Activated T-helper 1 cell treated with anti-CD3 and anti-CD28 coated beads, Interleukin-2, amount 50 U/mL, for 16 hours (primary cell): ENCODE measurements at places on chromosomes 13 and 19.

DNA sequence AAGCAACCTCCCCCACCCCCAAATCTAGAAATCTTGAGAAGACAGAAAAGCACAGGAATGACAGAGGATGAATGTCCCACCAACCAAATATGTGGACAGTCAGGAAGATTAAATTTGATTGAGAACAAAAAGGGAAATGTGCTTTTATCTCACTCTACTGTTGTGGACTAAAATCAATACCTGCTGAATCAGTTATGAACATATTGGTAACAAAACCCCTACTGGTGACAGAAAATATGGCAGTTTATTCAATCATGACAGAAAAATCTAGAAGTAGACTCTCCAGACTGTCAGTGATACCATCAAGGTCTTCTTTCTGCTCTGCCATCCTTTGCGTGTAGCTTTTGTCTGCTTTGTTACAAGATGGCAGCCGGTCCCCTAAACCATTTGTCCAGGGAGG lies 35.2 kb downstream of the FAM216B start:
- DNase-seq, result no peak

DNA sequence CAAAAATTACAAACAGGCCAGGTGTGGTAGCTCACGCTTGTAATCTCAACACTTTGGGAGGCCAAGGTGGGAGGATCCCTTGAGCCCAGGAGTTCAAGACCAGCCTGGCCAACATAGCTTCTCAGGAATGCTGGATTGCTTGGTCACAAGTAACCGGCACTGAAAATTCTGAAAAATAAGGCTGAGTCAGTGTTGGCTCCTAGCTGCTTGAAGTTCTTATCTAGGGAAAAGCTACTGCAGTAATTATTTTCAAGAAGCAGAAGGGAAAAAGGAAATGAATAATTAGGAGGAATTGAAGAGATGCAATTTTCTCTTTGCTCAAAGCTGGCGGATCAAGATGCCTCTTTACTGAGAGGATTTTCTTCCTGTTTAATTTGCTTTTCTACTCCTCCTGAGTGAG lies 75.0 kb upstream of the GTF3A start:
- DNase-seq, result no peak

GRCh38 chr13:53041968-53042516 lies 13.4 kb downstream of the OLFM4 start:
- DNase-seq, result no peak

- no peak for DNase-seq
These were observed 2.2 kb downstream of the TSC22D1 start for GRCh38 chr13:44573790-44574465.

GRCh38 chr13:44815623-44816022 lies 173.6 kb downstream of the NUFIP1 start:
- no peak for DNase-seq

DNA sequence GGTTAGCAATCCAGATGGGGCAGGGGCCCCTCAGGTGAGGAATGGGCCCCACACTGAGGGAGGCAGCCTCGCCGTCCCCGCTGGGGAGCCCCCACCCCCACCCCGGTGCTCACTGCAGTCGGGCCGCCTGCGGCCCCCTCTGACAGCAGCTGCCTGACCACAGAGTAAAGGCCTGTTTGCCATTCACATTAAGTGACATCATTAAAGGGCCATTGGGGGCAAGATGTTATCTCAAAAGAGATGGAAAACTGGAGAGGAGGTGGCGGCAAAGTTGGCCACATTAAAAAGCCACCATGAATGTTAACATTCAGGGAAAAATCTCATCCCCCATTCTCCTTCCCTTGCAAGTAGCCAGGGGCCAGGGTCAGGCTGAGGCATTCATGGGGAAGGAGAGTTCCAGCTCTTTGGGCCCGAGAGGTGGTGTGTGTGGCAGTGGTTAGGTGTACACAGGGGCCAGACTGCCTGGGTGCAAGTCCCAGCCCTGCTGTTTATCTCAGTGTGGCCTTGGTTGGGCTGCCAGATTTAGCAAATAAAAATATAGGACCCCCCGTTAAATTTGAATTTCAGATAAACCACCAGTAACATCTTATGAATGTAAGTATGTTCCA lies 20.9 kb downstream of the VSTM2B start:
- DNase-seq, result no peak

DNA sequence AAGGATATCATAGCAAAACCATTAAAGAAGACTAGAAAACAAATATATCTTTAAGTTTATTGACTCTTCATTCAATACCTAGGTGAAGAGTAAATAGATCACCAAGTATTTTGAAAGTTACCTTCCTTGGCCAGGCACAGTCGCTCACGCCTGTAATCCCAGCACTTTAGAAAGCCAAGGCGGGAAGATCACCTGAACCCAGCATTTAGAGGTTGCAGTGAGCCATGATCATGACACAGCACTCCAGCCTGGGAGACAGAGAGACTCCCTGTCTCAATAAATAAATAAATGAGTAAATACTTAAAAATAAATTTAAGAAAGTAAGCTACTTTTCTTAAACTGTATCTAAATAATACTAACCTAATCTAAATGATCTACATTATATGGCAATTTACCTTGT lies 8.9 kb upstream of the WBP4 start:
- DNase-seq, result no peak

DNA sequence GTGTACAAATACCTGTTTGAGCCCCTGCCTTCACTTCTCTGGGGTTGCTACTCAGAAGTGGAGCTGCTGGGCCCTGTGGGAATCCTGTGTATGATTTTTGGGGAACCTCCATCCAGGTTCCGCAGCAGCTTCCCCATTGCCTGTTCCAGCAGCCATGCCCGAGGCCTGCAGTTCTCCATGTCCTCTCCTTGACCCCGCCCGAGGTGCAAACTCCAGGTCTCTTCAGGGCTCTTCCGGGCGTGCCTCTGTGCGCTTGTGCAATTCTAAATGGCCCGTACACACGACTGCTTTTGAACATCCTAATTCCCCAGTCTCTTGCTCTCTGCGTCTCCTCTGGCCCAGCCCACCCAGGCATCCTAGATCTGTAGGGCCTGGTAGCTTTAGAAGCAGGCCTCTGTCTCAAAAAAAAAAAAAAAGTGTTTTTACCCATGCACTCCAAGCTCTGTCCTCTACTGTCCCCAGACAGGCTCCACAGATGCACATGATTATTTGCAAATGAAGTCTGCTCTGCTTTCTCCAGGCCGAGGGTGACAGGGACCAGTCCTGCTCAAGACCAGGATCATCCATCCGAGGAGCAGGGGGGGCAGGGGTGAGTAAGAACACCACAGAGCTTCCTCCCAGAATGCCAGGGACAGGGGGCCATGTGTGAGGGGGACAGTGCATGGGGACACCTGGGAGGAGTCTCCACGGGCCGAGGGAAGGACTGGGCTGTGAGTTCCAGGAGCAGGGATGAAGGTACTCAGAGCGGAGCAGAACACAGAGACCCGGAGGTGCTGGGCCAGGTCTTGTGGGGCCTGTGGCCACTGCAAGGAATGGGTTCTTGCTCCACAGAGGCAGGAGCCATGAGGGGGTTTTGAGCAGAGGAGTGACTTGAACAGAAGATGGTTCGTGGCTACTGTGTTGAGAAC lies 51.7 kb downstream of the SLC7A9 start:
- no peak for DNase-seq

DNA sequence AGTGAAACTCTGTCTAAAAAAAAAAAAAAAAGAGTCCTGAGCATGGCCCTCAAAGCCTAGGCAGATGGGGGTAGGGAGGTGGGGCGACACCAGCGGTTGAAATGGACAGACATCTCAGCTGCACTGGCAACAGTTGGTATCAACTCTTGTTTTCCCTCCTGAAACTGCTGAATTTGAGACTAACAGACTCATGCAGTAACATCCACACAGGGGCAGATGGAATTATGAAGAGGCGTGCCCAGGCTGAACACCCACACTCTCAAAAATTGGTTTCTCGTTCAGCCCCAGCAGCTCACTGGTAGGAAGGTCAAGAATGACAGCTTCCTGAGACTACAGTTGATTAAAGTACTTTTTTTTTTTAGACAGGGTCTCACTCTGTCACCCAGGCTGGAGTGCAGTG lies 24.1 kb downstream of the PBX4 start:
- no peak for DNase-seq

DNA sequence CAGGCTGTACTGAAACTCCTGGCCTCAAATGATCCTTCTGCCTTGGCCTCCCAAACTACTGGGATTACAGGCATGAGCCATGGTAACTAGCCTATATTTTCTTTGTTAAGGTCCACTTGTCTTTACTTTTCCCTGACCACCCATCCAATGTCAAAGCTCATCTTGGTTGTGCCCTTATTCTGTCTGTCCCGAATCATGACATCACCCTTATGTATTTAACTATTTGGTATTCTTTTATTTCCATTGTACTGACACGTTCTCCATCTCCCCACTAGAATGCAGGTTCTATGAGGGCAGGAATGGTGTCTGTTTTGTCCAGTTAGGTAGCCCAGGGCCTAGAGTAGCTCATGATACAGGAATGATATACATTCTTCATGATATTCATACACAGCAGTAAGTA lies 104.8 kb downstream of the ZNF536 start:
- no peak for DNase-seq

- DNase-seq, result no peak
These were observed 8.5 kb upstream of the RASA3 start for GRCh38 chr13:114140906-114141250.

GRCh38 chr13:23714672-23715071 lies 144.5 kb downstream of the TNFRSF19 start:
- no peak for DNase-seq

GRCh38 chr13:106462710-106463109 lies 72.8 kb downstream of the EFNB2 start:
- no peak for DNase-seq
